ENCODE measurements at places on chromosomes 4 and X. TPM values are rescaled to one million over a fixed set of nuclear protein-coding genes. Genes with fewer than 3 reads are reported as not detected.
A peak's percentile ranks its signal among the peaks of the same experiment; 100 is the strongest.

Gene UPF3B
- 20.4 TPM for total RNA-seq

Gene CTAG2
- not detected for total RNA-seq

Gene NPNT
- total RNA-seq = not detected

Gene USP46
- 10.0 TPM for total RNA-seq

Gene ARX
- total RNA-seq = not detected

Gene WDR17
- 8.8 TPM for total RNA-seq

Gene DCAF12L1
- not detected for total RNA-seq

Gene CT45A2
- total RNA-seq = not detected

Gene SOD3
- total RNA-seq = not detected

GRCh38 chr4:26294904-26295303 is 25.9 kb upstream of the RBPJ start:
- no peaks in the 10 kb centered on the region for H3K4me1 ChIP-seq
- no peaks in the 10 kb centered on the region for H3K36me3 ChIP-seq
- no peaks in the 10 kb centered on the region for H3K27me3 ChIP-seq

DNA sequence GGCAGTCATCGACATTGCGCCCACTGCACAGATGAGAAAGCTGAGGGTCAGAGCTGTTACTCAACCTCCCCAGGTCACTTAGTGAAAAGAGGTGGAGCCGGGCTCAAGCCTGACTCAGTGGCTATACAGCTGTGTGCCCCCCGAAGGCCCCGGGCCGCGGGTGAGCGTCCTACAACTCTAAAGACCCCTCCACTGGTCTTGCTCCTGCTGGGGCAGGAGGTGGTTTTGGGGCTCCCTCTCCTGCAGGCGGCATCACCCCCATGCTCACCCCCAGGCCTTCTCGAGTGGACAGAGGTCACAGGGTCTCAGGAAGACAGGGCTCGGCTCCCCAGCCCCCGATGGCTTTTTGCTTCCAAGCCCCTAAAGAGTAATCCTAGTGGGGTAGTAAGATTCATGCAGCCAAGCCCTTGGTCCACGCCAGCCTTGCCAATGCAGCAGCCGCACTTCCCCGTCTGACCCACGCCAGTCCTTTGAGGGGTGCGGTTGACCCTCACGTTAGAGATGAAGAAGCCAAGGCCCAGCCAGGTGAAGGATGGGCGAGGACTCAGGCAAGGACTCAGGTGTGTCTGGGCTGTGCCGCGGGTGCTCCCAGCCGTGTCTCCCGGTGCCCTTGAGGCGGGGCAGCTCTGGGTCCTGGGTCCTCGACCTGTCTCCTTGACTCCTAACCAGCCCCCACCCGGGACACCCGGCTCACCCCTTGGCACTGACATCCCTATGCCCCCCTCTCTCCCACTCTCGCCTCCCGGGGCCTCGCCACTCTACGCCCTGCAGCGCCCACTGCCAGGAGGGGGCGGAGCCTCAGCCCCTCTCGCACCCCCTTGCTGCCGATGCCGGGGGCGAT is 200.4 kb downstream of the AFAP1 start:
- no peaks in the 10 kb centered on the region for H3K4me1 ChIP-seq
- no peaks in the 10 kb centered on the region for H3K27me3 ChIP-seq
- H3K36me3 ChIP-seq = no peaks in the 10 kb centered on the region
- no peak overlapping the region for H3K4me3 ChIP-seq
- H3K27ac ChIP-seq = no peak overlapping the region
- DNase-seq = no peak

GRCh38 chr4:84496706-84497503 is 2.2 kb downstream of the NKX6-1 start:
- H3K4me3 ChIP-seq = no peak overlapping the region
- peaks cover 62% of the 10 kb centered on the region for H3K4me1 ChIP-seq
- peaks cover 3% of the 10 kb centered on the region for H3K27me3 ChIP-seq
- H3K36me3 ChIP-seq = no peaks in the 10 kb centered on the region

- DNase-seq = peak; percentile 55
- no peaks in the 10 kb centered on the region for H3K36me3 ChIP-seq
Measured at GRCh38 chrX:40201329-40201885, 103.6 kb upstream of the BCOR start.

DNA sequence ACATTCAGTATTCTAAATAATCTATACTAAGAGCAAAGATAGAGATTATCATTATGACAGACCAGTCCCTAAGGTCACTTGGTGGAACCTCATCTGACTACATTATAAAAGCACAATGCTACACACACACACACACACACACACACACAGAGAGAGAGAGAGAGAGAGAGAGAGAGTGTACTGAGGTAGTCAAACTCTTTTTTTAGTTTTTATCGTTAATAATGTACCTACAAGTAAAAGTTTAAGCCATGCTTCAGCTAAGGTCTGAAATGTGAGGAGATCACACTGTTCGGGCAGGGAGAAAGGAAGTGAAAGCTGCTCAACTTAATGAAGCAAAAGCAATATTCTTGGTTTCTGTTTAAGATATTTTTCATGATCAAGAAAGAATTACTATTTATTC is 75.8 kb upstream of the CCDC160 start:
- H3K27me3 ChIP-seq = no peaks in the 10 kb centered on the region
- H3K36me3 ChIP-seq = no peaks in the 10 kb centered on the region
- H3K4me1 ChIP-seq = no peaks in the 10 kb centered on the region
- H3K4me3 ChIP-seq = no peak overlapping the region
- H3K27ac ChIP-seq = peak overlapping the region; percentile 24

- H3K27ac ChIP-seq = no peak overlapping the region
- no peak overlapping the region for H3K4me3 ChIP-seq
- H3K36me3 ChIP-seq = no peaks in the 10 kb centered on the region
- DNase-seq = no peak
- no peaks in the 10 kb centered on the region for H3K27me3 ChIP-seq
- H3K4me1 ChIP-seq = no peaks in the 10 kb centered on the region
Measured at GRCh38 chrX:41033299-41033698, 51.9 kb upstream of the USP9X start.

GRCh38 chr4:151582098-151582497 is 173.1 kb downstream of the FHIP1A start:
- no peaks in the 10 kb centered on the region for H3K27me3 ChIP-seq
- no peaks in the 10 kb centered on the region for H3K36me3 ChIP-seq
- H3K4me1 ChIP-seq = no peaks in the 10 kb centered on the region
- H3K27ac ChIP-seq = no peak overlapping the region
- H3K4me3 ChIP-seq = no peak overlapping the region

- DNase-seq = no peak
- H3K27me3 ChIP-seq = no peaks in the 10 kb centered on the region
- H3K4me3 ChIP-seq = no peak overlapping the region
- H3K36me3 ChIP-seq = no peaks in the 10 kb centered on the region
- H3K4me1 ChIP-seq = no peaks in the 10 kb centered on the region
- H3K27ac ChIP-seq = no peak overlapping the region
Measured at GRCh38 chr4:56828784-56829535, 7.5 kb upstream of the SPINK2 start.

DNA sequence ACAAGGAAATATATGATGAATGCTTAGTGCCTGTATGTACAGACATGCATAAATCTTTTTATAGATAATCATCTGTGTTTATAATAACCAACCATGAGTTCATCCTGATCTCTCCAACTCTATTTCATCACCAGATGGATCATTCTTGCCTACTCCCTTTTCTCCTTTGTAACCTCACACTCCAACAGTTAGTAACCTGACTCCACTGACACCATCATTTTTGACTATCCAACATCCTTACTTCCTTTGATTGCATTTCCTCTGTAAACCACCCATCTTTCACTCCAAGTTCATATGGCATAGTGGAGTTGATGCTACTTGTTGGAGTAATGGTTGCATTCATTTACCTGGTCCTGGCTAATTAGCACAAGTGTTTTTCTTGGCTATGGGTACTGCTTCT is 170.6 kb downstream of the ZNF330 start:
- H3K27ac ChIP-seq = no peak overlapping the region
- no peaks in the 10 kb centered on the region for H3K36me3 ChIP-seq
- no peak for DNase-seq
- no peaks in the 10 kb centered on the region for H3K4me1 ChIP-seq
- H3K4me3 ChIP-seq = no peak overlapping the region

GRCh38 chrX:72366701-72367454 is 61.2 kb upstream of the CITED1 start:
- H3K27me3 ChIP-seq = no peaks in the 10 kb centered on the region
- DNase-seq = no peak
- H3K36me3 ChIP-seq = no peaks in the 10 kb centered on the region
- H3K4me3 ChIP-seq = no peak overlapping the region
- no peaks in the 10 kb centered on the region for H3K4me1 ChIP-seq

- H3K36me3 ChIP-seq = no peaks in the 10 kb centered on the region
- H3K4me3 ChIP-seq = no peak overlapping the region
Measured at GRCh38 chrX:115098897-115099296, 81.5 kb upstream of the IL13RA2 start.

DNA sequence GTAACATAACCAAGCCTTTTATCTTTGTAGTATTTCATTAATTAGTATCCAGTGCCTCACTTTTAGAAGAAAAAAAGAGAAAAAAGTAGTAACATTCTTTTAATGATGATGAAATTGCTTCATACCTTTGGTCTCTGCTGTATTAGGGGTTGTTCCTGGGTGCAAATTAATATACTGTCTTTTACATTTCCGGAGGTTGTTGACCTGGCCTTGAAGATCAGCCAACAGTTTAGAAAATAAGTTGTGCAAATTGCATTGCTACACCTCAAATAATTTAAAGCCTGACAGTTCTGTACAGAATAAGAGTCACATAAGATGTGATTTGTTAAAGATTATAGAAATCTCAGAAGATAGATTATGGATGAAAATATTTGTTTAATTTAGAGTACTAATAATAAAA is 3.8 kb downstream of the NFKB1 start:
- peaks cover 19% of the 10 kb centered on the region for H3K4me1 ChIP-seq
- peaks cover 2% of the 10 kb centered on the region for H3K36me3 ChIP-seq
- DNase-seq = no peak
- no peak overlapping the region for H3K27ac ChIP-seq
- H3K4me3 ChIP-seq = no peak overlapping the region

- H3K27me3 ChIP-seq = no peaks in the 10 kb centered on the region
- no peaks in the 10 kb centered on the region for H3K4me1 ChIP-seq
- no peaks in the 10 kb centered on the region for H3K36me3 ChIP-seq
- DNase-seq = no peak
Measured at GRCh38 chr4:112125416-112125815, 19.8 kb upstream of the FAM241A start.

GRCh38 chrX:122475306-122475705 is 708.8 kb upstream of the GRIA3 start:
- no peaks in the 10 kb centered on the region for H3K27me3 ChIP-seq
- DNase-seq = no peak
- no peaks in the 10 kb centered on the region for H3K36me3 ChIP-seq
- no peak overlapping the region for H3K4me3 ChIP-seq

- H3K36me3 ChIP-seq = no peaks in the 10 kb centered on the region
- H3K4me1 ChIP-seq = no peaks in the 10 kb centered on the region
- H3K27ac ChIP-seq = no peak overlapping the region
- no peaks in the 10 kb centered on the region for H3K27me3 ChIP-seq
- DNase-seq = no peak
Measured at GRCh38 chr4:134324179-134324578, 122.6 kb upstream of the PABPC4L start.

DNA sequence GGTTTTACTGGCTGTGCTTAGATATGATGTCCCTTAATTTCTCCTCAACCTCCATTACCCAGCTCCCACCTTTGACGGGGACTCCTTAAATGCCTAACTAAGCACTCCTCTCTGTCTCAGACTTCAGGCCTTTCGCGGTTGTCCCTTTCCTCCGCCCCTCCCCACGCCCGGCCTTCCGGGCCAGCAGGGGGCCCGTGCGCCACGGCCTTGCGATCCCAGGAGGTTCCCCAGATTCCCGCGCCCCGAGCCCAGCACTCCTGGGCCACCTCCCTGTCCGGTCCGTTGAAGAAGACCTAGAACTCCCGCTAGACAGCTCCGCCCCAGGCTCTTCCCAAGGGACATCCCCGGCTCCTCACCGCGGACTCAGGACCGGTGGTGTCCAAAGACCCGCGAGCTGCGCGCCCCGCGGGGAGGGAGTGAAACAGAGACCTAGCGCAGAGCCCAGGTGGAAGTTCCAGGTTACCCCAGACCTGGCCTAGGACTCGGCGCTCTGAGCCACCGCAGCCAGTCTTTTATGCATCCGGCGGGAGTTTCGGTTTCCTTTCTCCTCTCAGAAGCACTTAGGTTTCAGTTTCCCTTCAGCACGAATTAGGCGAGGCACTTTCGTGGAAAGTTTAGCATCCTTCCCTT is at the start of gene DDX60:
DDX60 (minus strand) TSS at position 487 of the 630 bp plus-strand sequence. CDS start 7,493 bp downstream, outside the sequence.
- peaks cover 11% of the 10 kb centered on the region for H3K4me1 ChIP-seq
- no peaks in the 10 kb centered on the region for H3K27me3 ChIP-seq
- peak within 1 kb of the TSS; percentile 80 for H3K27ac ChIP-seq
- peak; percentile 91 for DNase-seq
- H3K36me3 ChIP-seq = no peaks in the 10 kb centered on the region
- H3K4me3 ChIP-seq = peak within 1 kb of the TSS; percentile 90

GRCh38 chrX:39721566-39722279 is 376.0 kb downstream of the BCOR start:
- no peaks in the 10 kb centered on the region for H3K36me3 ChIP-seq
- no peak for DNase-seq
- no peak overlapping the region for H3K27ac ChIP-seq
- no peak overlapping the region for H3K4me3 ChIP-seq

- no peak overlapping the region for H3K27ac ChIP-seq
- no peak for DNase-seq
- no peaks in the 10 kb centered on the region for H3K36me3 ChIP-seq
- H3K27me3 ChIP-seq = no peaks in the 10 kb centered on the region
- no peak overlapping the region for H3K4me3 ChIP-seq
Measured at GRCh38 chr4:102339018-102339417, 6.3 kb downstream of the SLC39A8 start.

GRCh38 chr4:181908168-181908567 is 335.0 kb upstream of the TENM3 start:
- H3K27me3 ChIP-seq = no peaks in the 10 kb centered on the region
- DNase-seq = no peak
- H3K36me3 ChIP-seq = no peaks in the 10 kb centered on the region
- no peak overlapping the region for H3K4me3 ChIP-seq

DNA sequence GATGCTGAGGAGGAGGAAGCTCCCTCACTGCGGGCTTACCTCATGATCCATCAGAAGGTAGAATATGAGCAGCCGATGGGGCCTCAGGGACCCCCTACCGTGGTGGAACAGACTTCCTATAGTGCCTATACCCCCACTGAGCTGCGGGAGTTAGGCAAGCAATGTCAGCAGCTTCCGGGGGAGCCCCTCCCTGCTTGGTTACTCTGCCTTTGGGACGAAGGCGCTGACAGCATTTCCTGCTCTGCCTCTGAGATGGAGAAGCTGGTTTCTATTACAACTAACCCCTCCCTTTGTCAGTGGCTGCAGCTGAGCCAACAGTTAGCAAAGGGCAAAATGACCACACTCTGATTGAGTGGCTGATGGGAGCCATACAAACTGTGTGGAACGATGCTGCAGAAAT is 430.7 kb downstream of the IDS start:
- no peak for DNase-seq
- no peak overlapping the region for H3K27ac ChIP-seq
- H3K36me3 ChIP-seq = no peaks in the 10 kb centered on the region
- H3K4me3 ChIP-seq = no peak overlapping the region

DNA sequence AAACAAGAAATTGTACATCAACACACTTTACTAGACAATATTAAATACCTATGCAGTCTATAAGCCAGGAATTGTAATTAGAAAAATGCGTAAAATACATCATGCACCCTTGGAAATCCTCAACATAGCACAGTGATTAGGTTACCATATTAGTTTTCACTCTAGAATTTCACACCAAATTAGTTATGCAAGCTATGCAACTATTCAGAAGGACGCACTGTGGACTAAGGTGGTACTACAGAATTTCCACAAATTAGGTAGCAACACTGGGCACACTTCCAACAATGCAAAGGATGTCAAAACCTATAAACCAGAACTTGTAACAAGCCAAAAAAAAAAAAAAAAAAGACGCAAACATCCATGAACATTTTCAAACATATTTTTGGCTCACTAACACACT is 71.1 kb upstream of the ZCCHC13 start:
- H3K4me3 ChIP-seq = no peak overlapping the region
- H3K27me3 ChIP-seq = no peaks in the 10 kb centered on the region
- H3K27ac ChIP-seq = no peak overlapping the region
- no peaks in the 10 kb centered on the region for H3K4me1 ChIP-seq
- H3K36me3 ChIP-seq = no peaks in the 10 kb centered on the region

Measured in B cell (primary cell).